AG08396 (cell line): ENCODE measurements at places on chromosomes 5 and 9.
A peak's percentile ranks its signal among the peaks of the same experiment; 100 is the strongest.

- DNase-seq = no peak
Measured at GRCh38 chr5:172077664-172078425, 71.4 kb upstream of the FBXW11 start.

GRCh38 chr9:99433555-99433954 lies 211.5 kb downstream of the SEC61B start:
- DNase-seq = peak; percentile 76

DNA sequence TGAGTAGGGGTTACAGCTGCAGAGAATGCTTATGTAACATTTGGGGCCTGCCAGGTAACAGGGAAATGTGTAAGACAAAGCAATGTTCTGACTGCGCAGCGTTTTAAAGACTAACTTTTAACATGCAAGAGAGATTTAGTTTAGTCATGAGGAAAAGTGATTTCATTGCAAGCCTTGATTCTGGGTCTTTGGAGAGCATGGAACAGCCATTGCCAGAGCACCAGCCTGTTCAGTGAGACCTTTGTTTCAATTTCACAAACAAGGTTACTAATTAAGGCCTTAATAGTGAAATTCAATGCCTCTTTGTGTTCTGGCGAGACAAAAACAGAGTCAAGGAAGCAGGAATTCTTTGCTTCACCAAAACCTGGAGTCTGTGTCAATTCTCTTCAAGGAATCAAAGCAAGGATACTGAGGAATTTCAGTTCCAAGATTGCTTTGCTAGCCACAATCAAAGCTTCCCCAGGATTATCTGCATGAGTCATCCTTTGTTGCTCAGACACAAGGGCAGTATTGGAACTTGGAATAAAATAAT lies 14.4 kb downstream of the CKMT2 start:
- peak; percentile 34 for DNase-seq

- no peak for DNase-seq
Measured at GRCh38 chr5:72486371-72486770, 20.8 kb downstream of the ZNF366 start.

- no peak for DNase-seq
Measured at GRCh38 chr9:27003426-27004077, 1.9 kb downstream of the LRRC19 start.

DNA sequence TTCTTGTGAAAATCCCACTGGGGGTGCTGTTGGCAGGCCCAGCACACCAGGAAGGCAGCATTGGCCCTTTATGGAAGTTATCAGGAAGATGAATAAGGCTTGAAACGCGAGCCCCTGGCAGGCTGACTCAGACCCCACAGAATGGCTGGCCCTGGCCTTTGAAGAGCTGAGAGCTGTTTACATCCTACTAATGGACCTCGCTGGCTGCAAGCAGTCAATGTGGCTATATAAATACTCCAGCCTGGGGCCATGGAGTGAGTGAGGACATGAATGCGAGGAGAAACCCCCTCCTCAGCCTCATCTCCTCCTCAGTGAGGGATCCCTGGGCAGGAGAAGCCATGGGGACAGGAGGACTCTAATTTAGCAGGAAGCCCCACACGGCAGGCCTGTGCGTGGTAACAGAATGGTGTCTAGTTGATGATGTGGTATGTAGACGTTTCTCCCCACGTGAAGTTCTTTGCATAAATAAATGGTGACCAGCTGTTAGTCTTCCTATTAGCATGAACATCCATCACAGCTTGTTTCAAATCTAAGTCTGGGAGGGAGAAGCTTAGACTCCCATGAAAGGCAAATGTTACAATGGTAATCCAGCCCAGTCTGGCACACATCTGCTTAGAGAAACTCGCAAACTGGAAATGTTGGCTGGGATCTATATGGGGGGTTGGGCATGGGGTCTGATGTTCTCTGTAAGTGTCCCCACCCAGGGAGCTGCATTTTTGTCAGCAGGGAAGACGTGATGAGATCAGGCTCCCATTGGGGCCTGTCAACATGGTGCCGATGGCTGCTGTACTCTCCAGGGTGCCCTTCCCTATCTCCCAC lies 175.1 kb upstream of the PITX1 start:
- peak; percentile 88 for DNase-seq

DNA sequence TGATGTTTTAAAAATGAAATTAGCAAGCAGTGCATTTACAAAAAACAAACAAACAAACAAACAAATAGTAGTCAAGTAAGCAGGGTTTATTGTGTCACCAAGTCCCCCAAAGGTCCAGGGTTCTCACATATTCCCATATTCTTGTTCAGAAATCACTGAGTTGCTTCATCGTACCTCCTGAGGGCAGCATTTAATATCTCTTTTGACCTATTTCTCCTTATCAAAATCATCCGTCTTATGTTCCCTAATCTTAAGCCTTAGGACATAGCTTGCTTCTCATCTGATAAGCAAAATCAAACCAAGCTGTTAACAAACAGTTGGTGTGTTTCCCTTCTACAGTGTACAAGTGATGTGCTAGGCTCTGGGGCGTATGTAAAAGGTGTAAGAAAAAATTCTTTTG lies 109.5 kb upstream of the MAN2A1 start:
- DNase-seq = no peak

DNA sequence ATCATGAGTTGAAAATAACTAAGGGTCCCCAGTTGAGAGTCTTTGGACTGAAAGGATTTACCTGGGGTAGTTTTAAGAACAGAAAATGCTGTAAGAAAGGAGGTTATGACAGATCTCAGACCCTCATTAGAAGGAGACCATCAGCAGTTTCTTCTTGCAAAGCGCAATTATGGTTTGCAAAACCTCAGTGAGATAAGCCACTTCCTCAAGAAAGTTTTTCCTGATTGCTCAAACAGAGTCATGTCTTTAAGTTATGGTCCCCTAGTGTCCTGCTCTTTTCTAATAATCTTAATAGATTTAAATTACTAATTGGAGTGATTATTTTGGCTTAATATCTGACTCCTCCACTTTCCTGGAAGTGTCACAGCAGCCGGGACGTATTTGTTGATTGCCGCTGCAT lies 293.2 kb upstream of the KLF4 start:
- DNase-seq = no peak

- no peak for DNase-seq
Measured at GRCh38 chr9:127368852-127369402, 28.0 kb upstream of the SLC2A8 start.

- no peak for DNase-seq
Measured at GRCh38 chr9:36902861-36903524, 131.1 kb downstream of the PAX5 start.

GRCh38 chr9:124818431-124819281 lies 34.6 kb upstream of the WDR38 start:
- no peak for DNase-seq

- peak; percentile 52 for DNase-seq
Measured at GRCh38 chr5:150214289-150214688, 24.4 kb downstream of the SLC6A7 start.

DNA sequence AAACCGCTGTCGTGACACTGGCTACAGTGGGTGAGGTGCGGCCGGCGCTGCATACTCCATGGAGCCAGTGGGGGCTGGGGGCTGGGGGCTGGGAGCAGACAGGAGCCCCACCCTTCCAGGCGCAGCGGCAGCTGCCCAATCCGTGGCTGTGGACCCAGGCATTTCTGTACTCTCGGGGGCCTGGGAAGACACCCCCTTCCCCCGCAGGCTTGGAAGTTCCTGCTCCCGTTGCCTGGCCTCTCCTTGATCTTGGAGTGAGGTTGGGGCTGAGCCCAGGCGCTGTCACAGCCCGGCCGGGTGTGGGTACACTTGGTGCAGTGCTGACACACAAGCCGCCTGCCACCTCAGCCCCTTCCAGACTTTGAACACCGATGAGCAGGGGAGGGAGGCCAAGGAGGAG lies 27.7 kb upstream of the GGTA1 start:
- DNase-seq = no peak

- DNase-seq = no peak
Measured at GRCh38 chr5:141258464-141258863, 13.3 kb downstream of the PCDHB15 start.

DNA sequence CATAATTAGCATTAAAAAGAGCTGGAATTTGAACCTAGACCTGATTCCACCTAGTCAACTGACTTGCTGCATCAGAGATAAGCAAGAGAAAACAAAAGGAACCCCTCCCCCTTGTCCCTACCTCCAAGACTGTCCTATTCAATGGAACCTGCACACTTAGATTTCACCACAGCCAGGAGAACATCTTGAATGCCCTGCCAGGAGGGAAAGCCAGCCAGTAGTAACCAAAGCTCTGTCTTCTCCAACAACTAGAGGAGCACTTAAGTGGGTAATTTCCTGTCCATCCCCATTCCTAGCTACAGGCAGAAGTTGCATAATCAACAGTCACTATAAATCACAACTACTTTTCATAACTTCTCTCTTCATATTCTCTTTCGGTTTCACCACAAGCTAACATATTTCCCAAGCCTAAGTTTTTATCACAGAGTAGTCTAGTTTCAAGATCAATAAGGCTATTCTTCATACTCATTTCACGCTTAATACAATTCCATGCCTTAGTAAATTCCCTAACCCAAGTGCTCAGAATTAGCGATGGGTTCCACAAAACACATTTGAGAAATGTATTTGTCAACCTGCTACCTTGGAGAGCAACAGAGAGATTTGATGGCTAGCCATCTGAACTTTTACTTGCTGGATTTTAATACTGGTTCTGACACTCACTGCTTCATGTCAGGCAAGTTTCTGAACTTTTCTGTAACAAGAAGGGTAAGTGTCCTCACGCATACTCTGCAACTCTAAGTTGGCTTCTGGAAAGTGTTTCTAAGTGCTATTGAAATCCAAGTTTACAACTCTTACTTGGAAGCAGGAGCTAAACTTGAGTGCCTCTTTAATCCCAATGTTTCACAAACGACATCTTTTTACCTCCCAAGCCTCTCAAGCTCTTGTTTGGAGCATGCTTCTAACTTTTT lies 2.0 kb downstream of the DENND1A start:
- DNase-seq = peak; percentile 23

DNA sequence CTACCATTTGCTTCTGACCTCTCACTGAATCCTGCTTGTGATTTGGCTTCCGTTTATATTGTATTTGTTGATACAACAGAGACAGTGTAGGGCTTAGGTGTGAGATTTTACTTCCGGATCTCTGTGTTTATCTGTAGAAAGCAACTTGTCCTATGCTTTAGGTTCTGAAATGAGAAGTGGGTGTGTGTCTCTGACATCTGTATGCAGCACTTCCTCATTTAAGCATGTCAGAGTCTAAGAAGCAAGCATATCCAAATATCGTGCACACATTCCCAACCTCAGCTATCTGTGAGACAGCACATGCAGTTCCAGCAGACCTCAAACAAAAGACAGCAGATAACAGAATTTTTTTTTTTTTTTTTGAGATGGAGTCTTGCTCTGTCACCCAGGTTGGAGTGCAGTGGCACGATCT lies 16.3 kb downstream of the KLF9 start:
- DNase-seq = no peak

- peak; percentile 55 for DNase-seq
Measured at GRCh38 chr5:78699552-78700153, 51.1 kb upstream of the LHFPL2 start.

GRCh38 chr5:6755519-6755918 lies 42.3 kb downstream of the TENT4A start:
- DNase-seq = no peak

DNA sequence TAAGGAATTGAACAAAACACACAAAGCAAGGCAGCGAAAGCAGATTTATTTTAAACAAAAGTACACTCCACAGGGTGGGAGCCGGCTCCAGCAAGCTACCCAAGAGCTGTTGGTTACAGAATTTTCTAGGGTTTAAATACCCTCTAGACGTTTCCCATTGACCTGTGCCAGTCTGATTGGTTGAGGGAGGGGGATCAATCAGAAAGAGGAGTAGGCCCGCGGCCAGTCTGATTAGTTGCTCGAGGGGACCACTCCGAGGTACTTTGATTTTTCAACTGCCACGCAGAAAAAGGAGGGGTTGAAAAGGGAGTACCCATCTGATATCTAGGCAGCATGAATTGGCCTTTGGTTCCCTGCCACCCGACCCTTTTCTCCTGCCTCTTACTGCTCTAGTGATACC lies 998 bp downstream of the SRP19 start:
- DNase-seq = no peak

- DNase-seq = no peak
Measured at GRCh38 chr5:27312291-27312893, 274.0 kb upstream of the CDH9 start.

- DNase-seq = no peak
Measured at GRCh38 chr5:170631466-170632195, 127.8 kb downstream of the KCNIP1 start.

DNA sequence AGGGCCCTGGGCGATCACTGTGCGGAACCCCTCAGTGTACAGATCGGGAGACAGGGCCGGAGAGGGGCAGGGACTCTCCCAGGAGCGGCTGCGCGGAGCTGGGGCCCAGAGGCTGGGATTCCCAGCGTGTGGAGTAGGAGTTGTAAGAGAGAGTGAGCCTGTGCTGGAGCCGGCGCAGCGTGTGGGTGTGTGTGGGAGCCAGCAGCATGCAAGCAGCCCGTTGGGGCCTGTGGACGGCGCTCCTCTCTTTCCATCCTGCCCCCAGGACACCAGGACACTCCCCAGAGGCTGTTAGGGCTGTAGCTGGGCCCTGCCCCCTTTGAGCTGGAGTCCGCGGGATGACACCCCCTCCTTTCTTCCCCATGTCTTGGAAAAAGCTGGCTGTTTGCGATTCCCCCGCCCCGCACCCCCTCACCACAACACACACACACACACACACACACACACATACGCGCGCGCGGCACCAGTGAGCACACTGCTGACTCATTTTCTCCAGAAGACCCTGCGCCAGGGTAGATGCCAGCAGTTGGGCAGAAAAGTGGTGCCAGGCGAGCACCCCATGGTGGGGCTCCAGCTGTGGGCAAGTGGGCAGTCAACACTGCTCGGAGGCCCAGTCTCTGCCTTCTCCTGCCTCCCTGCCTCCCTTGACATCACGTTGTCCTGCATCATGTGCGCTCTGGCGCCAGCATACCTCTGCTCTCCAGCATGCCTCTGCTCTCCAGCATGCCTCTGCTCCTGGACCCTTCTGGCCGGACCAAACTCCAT lies 1.5 kb downstream of the COL27A1 start:
- DNase-seq = peak; percentile 80

GRCh38 chr9:14396171-14396570 lies 82.2 kb upstream of the NFIB start:
- no peak for DNase-seq

DNA sequence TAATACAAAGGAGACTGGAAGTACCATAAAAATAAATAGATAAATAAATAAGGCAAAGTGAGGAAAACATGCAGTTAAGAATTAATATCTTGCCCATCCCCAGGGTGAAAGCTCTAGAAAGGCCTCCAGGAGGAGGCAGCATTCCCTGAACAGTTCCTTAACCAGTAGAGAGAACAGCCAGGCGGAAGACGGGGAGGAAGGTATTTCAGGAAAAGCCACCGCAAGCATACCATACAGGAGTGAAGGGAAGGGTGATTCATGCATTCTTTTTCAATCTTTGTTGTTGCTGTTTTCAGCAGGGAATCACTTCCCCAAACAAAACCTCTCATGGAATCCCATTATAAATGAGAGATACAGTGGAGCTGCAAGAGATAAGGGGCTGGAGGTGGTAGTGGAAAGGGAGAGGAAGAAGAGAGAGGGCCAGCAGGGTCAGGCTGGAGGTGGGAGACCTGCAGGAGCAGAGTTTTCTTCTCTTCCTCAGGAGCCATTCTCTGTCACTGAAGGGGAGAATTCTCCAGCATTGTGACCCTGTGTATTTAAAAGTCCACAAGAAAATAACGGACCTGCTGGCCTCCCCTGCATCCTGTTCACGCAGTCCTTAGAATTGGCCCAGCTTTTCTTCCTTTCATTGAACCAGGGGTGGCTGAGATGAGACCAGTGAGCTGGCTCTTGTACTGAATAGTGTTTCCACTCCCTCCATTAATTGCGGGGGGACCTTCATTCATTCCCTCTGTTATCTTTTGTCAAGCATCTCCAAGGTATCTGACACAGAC lies 255.9 kb downstream of the FAM114A2 start:
- DNase-seq = no peak

- no peak for DNase-seq
Measured at GRCh38 chr9:120410925-120411501, 169.0 kb downstream of the CDK5RAP2 start.
